B cell (primary cell): ENCODE measurements at places on chromosomes 7 and 10.

DNA sequence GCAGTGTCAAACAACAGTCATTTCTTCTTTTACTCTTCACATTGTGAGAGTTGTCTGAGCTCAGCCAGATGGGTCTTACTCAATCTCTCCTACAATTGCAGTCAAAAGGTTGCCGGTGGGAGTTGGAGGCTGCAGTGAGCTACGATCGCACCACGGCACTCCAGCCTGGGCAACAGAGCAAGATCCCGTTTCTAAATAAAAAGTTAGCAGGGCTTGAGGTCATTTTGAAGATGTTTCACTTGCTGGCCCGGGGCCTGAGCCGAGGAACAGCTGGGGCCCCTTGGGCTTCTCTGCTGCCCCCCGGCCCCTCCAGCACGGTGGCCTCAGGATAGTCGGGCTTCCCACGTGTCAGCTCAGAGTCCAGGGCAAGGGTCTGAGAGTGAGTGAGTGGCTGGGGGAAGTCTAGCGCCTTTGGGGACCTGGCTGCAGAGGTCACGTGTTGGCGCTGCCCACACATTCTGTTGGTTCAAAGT, 40.4 kb downstream of the GTF2IRD1 start:
- DNase-seq = no peak

DNA sequence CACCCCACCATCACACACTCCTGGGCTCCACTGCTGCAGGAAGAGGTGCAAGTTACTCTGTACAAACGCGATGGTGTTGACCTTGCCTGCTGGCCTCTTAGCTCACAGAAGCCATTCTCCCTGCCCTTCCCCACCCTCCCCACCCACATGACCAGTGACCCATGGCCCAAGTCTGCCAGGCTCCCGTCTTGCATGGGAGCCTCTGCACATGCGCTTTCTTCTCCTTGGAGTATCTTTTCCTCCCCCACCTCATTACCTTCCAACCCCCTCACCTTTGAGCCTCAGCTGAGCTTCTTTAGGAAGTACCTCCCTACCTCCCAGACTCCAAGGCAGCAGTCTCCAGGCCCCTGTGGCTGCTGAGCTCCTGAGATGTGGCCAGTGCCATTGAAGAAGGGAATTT, 337.7 kb upstream of the ZNF32 start:
- no peak for DNase-seq

DNA sequence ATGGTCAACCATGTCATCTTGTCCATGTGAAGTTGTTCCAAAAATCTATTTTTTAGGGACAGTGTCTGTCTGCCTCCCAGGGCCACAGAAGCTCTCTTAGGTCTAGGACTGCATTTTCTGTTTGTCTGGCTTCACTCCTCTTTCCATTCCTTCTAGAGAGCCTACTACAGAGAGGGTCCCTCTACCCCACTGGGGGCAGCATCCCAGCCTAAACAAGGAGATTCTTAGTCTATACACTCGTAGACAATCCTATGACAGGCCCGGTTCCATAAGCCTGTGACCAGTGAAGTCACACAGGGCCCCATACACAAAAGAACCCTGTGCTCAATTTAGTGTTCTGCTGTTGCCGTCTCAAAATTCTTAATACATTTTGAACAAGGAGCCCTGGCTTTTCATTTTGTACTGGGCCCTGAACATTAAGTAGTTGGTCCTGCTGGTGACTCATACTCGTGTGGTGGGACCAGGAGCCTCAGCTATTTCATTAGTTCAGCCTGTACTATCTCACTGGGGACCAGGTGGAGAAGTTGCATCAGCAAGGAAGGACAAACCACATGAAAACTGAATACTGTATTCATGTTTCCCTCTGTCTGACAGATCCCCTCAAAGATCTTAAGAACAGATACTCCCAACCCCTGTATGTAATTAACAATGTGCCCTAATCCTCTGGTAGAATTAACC, 23.5 kb upstream of the FAM180A start:
- no peak for DNase-seq

DNA sequence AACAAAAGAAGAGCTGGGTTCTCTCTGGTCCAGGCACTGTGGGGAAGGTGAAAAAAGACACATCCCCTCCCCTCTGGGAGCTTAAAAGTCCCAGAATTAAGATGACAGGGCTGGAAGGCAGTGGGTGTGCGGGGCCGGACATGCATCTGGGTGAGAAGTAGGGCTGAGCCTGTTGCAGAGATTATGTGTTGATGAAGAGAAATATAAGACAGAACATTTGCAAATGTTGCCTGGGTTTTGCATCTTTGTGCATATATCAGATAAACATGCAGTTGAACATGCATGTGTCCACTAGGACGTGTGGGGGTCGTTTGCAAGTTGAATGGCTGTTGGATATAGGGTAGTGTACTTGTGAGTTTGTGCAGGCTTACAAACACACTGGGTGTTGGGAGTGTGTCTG, 94.3 kb upstream of the PPIF start:
- no peak for DNase-seq

GRCh38 chr10:18456984-18457383, 194.4 kb downstream of the NSUN6 start:
- DNase-seq = peak; percentile 4

DNA sequence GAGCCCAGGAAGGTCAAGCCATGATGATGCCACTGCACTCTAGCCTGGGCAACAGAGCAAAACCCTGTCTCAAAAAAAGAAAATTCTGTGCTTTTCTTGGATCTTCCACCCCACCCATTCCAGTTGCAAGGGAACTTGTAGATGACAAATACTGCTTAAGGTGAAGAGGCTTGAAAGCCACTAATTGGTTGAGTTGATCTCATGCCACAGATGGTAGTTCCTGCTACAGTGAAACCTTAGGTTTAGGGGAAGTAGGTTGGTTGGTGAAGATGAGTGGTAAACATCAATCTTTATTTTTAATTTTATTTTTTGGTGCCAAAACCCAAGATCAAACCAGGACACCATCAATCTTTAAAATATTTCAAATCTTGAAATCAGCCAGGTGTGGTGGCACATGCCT, 2.9 kb upstream of the GDI2 start:
- DNase-seq = peak; percentile 78

DNA sequence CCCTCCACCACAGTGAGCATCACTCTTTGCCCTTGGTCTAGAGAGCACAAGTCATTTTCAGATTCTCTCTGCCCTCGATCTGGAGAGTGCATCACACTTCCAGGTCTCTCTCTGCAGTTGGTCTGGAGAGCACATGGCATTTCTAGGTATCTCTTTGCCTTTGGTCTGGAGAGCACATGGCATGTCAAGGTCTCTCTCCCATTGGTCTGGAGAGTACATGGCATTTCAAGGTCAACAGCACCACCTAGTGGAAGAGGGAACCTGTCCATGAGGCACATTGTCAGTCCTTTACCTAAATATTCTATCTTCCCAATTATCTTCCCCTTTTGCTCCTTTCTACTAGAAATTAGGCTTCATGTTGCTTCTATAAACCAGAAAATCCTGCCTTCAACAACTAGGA, 1139.4 kb downstream of the XPNPEP1 start:
- DNase-seq = peak; percentile 50

DNA sequence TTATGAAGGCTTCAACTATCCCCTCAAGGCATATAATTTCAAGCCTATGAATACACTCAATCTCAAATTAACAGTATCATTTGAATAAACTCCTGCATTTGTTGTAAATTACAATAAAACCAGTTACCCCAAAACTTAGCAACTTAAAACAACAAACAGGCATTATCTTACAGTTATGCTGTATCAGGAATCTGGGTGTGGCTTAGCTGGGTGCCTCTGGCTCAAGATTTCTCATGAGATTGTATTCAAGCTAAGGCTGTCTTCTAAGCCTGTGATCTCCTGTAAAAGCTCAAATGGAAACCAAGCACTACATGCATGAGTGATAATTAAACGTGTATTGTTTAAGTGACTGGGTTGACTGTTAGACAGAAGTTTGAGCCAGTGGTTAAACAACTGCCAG, 341.0 kb upstream of the PHF14 start:
- no peak for DNase-seq

DNA sequence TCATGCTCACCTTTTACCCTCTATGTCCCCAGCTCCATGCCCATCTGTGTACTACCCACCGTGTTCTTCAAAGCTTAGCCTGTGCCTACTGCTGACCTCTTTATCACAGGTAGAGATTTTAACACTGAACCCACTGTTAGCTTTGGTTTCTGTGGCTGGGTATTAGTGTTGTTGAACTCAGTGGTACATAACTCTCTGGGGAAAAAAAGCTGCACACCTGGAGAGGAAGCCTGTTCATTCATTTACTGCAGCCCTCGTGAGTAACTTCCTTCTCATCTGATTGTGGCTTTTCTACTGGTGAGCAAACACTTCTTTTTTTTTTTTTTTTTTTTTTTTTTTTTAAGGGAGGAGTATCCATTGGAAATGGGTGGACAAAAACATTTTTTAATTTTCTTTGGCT, 326.3 kb downstream of the CCSER2 start:
- DNase-seq = peak; percentile 26

GRCh38 chr7:52289247-52289646, 746.2 kb upstream of the POM121L12 start:
- DNase-seq = no peak

DNA sequence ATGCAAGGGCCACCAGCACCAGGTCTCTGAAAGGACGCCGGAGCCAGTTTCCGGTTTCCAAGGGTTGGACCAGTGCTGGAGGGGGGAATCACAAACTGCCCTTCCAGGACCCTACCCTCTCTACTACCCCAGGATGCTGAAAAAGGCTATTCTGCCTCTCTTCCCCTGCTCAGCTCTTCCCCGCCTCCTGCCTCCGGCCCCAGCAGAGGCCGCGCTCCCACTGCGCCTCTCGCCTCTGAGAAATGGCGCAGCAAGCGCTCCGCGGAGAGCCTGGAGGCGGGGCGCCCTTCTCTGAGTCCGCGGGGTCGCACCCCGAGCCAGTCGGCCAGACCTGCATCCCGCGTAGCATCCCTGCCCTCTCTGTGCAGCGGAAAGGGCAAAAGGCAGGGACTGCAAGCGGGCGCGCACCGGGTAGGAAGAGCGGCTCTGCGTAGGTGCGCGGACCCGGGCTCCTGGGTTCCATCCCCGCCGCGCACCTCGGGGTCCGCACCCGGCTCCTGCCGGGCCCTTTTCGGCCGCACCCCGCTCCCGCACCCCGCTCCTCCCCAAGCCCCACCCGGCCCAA, 476 bp upstream of the RET start:
- DNase-seq = no peak

DNA sequence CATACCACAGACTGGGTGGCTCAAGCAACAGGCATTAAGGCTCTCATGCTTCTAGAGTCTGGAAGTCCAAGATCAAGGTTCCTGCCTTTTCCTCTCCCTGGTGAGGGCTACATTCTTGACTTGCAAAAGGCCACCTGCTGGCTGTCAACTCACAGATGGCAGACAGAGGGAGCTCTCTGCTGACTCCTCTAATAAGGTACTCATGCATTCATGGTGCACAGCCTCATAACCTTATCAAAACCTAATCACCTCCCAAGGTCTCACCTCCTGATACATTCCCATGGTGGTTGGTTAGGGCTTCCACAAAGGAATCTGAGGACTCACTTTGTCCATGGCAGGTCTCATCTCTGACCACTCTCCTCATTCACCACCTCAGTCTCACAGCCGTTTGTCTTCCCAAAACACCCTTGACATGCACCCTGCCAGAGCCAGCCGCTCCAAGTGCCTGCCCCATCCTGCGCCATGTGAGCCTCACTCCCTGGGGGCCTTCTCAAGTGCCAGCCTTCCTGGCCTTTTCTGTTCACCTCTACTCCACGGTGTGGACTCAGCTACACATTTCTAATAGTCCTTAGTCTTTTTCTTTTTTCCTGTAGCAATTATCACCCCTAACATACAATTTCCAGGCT, 400.3 kb upstream of the ADARB2 start:
- DNase-seq = peak; percentile 13

GRCh38 chr10:32326119-32326518, 20.8 kb downstream of the EPC1 start:
- DNase-seq = no peak

GRCh38 chr10:120883071-120883470, 31.9 kb downstream of the WDR11 start:
- no peak for DNase-seq

DNA sequence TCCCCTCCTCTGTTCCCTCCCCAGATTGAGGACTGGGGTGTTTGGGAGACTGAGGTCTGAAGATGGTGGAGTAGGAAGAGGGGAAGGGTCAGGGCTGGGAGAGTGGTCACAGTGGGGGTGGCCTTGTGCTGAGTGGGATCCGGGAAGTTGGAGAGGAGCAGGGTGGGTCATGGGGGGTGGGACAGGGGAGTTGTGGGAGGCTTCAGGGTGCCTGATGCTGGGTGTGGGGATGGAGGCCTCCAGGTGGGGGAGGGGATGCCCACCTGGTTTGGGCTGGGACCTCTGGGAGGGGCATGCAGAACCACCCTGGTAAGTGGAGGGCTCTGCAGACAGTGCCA, 2.6 kb downstream of the ZNF775 start:
- DNase-seq = no peak

- DNase-seq = peak; percentile 20
Measured at GRCh38 chr10:110273474-110273873, 31.2 kb downstream of the SMNDC1 start.

- DNase-seq = no peak
Measured at GRCh38 chr10:126908225-126908624, 3.0 kb downstream of the DOCK1 start.

GRCh38 chr7:27175626-27176523, 1.8 kb upstream of the HOXA10 start:
- no peak for DNase-seq

GRCh38 chr10:60497364-60497763, 107.7 kb upstream of the ANK3 start:
- DNase-seq = no peak

DNA sequence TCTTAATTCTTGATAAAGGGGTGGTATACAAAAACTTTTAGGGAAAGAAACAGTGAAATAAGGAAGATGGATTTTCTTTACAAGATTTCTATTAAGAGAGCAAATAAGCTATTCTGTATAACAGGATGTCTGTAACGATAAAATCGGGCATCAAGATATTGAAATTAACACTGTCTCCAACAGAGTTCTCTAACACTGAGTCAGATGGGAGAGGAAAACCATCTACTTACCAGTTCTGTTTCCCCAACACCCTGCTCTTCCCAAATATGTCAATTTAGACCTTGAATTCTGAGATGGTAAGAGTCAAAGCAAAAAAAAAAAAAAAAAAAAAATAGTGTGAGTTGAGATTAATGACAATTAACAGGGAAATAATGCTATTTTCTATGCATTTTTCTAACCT, 23.0 kb downstream of the SMURF1 start:
- DNase-seq = no peak

- peak; percentile 41 for DNase-seq
Measured at GRCh38 chr7:142581341-142581740, 167.9 kb upstream of the PRSS1 start.

DNA sequence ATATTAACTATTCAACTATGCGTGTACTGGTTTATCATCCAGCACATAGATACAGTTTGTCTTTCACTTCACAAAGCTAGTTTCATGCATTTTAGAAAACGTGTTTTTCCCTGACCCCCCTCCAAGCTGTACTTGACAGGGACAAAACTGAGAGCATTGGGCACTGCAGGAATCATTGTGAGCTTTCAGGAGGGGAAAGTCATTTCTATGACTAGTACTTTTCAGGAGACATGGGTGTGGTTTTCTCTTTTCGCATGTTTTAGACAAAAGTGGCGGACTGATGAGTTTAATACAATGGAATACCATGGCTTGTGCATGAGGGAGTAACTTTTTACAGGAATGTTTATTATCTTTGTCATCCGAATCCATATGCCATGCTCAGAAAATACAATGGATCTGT, 42.7 kb downstream of the NRG3 start:
- DNase-seq = no peak
